Heart left ventricle (tissue), 16 donors: ENCODE measurements at places on chromosomes 11 and 22. TPM values are rescaled to one million over a fixed set of nuclear protein-coding genes. Genes with fewer than 3 reads are reported as not detected.
A peak's percentile ranks its signal among the peaks of the same experiment; 100 is the strongest.

Gene APOL5
- not detected for total RNA-seq

Gene FAM111B
- total RNA-seq: not detected

Gene HEPHL1
- total RNA-seq: not detected

- no peak overlapping the region for H3K4me3 ChIP-seq
- H3K27me3 ChIP-seq: no peaks in the 10 kb centered on the region
- H3K4me1 ChIP-seq: no peaks in the 10 kb centered on the region
- no peaks in the 10 kb centered on the region for H3K36me3 ChIP-seq
Measured at GRCh38 chr11:1151366-1152315, 6.1 kb upstream of the MUC5AC start.

GRCh38 chr22:48651981-48652538 is 1175.6 kb downstream of the BRD1 start:
- no peaks in the 10 kb centered on the region for H3K4me1 ChIP-seq
- H3K27ac ChIP-seq: no peak overlapping the region
- no peaks in the 10 kb centered on the region for H3K27me3 ChIP-seq
- H3K4me3 ChIP-seq: no peak overlapping the region
- H3K36me3 ChIP-seq: no peaks in the 10 kb centered on the region

GRCh38 chr11:71252770-71253730 is 673 bp upstream of the SHANK2 start:
- no peak overlapping the region for H3K27ac ChIP-seq
- peaks cover 72% of the 10 kb centered on the region for H3K27me3 ChIP-seq
- H3K4me3 ChIP-seq: peak overlapping the region; percentile 35
- no peak for DNase-seq
- peaks cover 4% of the 10 kb centered on the region for H3K4me1 ChIP-seq
- no peaks in the 10 kb centered on the region for H3K36me3 ChIP-seq

DNA sequence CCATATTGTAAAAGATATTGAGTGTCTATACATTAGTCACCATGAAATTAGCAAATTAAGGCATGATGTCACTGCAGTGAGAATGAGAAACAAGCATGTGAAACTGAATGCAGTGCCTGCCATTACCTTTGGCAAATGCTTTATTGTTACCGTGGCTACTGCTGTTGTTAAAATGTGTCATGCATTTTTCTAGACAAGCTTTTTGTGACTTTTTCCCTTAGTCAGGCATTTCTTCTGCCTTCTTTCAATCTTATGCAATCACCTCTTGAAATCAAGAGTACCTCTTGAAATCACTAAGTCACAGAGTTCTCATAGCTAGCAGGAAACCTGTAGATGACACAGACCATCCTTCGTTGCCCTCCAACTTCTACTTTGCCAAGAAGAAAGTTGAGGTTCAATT is 461.7 kb upstream of the TENM4 start:
- H3K36me3 ChIP-seq: no peaks in the 10 kb centered on the region
- no peak for DNase-seq
- no peaks in the 10 kb centered on the region for H3K4me1 ChIP-seq
- H3K4me3 ChIP-seq: no peak overlapping the region
- H3K27ac ChIP-seq: no peak overlapping the region

GRCh38 chr11:13216019-13216710 is 61.4 kb upstream of the BMAL1 start:
- no peaks in the 10 kb centered on the region for H3K4me1 ChIP-seq
- H3K36me3 ChIP-seq: no peaks in the 10 kb centered on the region
- H3K4me3 ChIP-seq: no peak overlapping the region

DNA sequence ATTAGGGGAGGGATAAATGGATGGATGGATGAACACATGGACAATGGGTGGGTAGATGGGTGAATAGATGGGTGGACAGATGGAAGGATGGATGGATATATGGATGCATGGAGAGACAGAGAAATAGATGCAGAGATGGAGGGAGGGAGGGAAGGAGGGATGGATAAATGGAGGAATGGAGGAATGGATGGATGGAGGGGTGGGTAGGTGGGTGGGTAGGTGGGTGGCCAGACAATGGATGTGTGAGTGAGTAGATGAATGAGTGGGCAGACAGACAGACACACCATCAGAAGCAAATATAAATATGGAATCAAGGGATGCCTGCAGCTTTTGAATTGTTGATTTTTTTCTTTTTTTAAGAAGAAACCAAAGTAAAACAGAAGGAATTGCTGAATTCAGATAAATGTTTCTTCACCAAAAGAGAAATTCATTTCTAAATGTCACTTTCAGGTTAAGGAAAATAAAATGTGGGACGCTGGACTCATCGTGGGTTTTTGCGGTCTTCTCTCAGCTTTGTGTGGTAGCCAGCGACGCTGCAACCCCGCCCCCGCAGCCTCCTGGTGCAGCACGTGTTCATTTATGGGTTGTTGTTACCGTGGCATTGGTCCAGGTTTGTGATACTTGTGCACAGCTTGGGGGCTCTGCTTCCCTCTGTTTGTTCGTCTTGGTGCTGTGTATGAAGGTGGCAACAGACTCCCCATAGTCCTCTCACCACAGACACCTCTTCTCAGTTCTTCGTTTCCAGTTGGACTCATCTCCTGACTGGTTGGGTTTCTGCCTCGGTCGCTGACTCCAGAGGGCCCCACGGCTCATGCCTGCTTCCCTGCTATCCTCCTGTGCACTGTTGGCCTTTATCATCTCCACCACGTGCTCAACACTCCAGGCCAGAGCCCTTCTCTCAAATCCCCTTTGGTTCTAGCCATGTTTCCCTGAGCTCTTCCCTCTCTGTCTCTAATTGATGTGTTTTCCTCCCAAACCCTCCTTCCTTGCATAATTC is 76.4 kb downstream of the CDKN1C start:
- H3K4me3 ChIP-seq: no peak overlapping the region
- H3K4me1 ChIP-seq: peaks cover 59% of the 10 kb centered on the region
- no peak for DNase-seq
- no peaks in the 10 kb centered on the region for H3K27me3 ChIP-seq
- no peaks in the 10 kb centered on the region for H3K36me3 ChIP-seq
- H3K27ac ChIP-seq: no peak overlapping the region

DNA sequence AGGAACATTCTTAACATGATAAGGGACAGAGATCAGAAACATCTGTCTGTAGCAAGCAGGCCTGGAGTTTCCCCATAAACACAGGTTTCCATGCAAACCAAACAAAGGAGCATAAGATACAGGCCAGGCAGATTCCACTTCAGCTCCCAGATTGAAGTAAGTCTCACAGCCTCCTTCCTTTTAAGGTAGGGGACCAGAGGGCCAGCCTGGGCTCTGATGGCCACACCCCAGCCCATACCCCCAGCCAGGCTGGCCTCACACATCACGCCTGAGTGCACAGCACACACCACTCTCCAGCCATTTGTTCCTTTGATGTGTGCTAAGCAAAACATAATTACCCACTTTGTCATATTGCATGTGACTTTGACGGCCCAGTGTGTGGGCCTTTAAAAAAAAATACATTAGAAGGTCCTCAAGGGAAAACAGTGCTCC is 518.7 kb downstream of the NTM start:
- no peak for DNase-seq
- no peaks in the 10 kb centered on the region for H3K36me3 ChIP-seq
- peak overlapping the region; percentile 43 for H3K27ac ChIP-seq
- H3K4me3 ChIP-seq: no peak overlapping the region

DNA sequence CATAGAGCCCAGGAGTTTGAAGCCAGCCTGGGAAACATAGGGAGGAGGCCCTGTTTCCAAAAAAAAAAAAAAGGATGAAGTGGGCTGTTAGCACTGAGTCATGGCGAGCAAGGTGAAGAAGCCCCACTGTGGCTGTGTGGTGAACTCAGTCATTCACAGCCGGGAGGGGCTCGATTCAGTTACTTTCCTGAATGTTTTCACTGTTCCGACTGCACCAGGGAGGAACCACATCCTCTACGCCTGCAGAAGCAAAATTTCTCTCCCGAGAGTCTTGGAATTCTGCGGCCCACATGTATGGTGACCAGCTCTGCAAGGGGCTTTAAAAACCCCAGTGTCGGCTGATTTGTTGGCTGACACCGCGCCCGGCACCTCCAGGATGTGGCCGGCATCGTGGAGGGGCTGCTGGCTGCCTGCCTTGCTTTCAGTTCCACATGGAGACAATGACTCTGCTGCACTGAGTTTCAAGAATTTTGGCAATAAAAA is 27.8 kb upstream of the GRAMD4 start:
- peak overlapping the region; percentile 87 for H3K27ac ChIP-seq
- peaks cover 68% of the 10 kb centered on the region for H3K4me1 ChIP-seq
- no peaks in the 10 kb centered on the region for H3K36me3 ChIP-seq
- H3K27me3 ChIP-seq: no peaks in the 10 kb centered on the region

DNA sequence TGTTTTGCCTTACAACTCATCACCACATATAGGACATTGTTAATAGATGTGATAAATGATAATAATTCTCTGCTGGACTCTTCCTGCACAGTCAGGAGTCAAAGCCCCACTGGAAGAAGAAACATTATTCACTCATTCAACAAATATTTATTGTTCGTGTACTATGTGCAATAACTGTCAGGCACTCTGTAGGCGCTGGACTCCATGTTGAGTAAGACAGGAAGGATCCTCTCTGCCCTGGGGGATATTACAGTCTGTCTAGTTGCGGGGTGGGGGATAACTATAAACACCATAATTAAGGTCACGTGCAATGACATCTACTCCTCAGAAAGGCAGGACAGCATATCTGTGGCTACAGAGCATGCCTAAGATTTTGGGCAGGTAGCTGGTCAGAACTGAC is 281.1 kb downstream of the FAT3 start:
- no peaks in the 10 kb centered on the region for H3K27me3 ChIP-seq
- no peak overlapping the region for H3K27ac ChIP-seq
- no peaks in the 10 kb centered on the region for H3K36me3 ChIP-seq
- H3K4me3 ChIP-seq: no peak overlapping the region

DNA sequence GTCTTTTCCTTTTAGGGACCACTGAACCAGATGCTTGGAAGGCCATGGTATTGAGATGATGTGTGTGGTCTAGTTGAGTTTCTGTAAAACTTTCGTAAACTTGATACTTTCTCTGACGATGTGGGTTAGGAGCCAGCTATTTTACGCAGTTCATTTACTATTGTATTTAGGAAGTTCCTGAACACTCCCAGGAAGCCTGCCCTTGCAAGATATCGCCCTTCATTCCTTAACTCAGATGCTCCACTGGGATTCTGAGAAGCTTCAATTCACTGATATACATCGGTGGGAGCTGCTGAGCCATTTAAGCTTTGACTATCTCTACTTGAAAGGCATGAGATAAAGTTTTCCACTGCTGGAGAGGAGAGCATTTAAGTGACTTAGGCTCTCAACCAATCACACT is 121.3 kb downstream of the CSNK2A3 start:
- H3K4me3 ChIP-seq: no peak overlapping the region
- peaks cover 13% of the 10 kb centered on the region for H3K4me1 ChIP-seq
- no peak for DNase-seq
- H3K27me3 ChIP-seq: no peaks in the 10 kb centered on the region
- H3K27ac ChIP-seq: no peak overlapping the region
